Right lobe of liver (tissue), 6 donors: ENCODE measurements at places on chromosomes 4 and X. TPM values are rescaled to one million over a fixed set of nuclear protein-coding genes. Genes with fewer than 3 reads are reported as not detected.

DNA sequence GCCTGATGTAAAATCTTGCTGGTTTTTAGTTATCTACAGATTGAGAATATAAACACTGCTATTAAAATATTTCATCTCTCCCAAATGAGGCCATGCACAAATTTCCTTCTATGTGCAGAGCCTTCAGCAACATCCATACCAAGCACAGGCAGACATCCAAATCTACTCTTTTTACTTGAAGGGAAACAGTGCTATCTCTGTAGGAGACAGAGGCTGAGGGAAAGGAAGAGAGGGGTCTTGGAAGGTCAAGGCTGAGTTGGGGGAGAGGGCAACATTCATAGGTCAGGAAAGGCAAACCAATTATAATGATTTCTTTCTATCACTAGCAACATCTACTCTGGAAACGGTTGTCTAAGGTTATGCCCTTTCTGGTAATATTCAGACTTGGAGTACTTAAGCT lies 240.2 kb downstream of the CBR4 start:
- H3K36me3 ChIP-seq, result no peaks in the 10 kb centered on the region
- H3K4me1 ChIP-seq, result no peaks in the 10 kb centered on the region
- H3K4me3 ChIP-seq, result no peak overlapping the region
- no peak for DNase-seq
- no peak overlapping the region for H3K27ac ChIP-seq

- no peaks in the 10 kb centered on the region for H3K4me1 ChIP-seq
- no peak overlapping the region for H3K27ac ChIP-seq
- H3K27me3 ChIP-seq, result no peaks in the 10 kb centered on the region
- no peak overlapping the region for H3K4me3 ChIP-seq
- H3K36me3 ChIP-seq, result no peaks in the 10 kb centered on the region
These were observed 531.4 kb upstream of the TECRL start for GRCh38 chr4:64940698-64941097.

GRCh38 chr4:3730422-3731190 lies 35.6 kb upstream of the ADRA2C start:
- no peaks in the 10 kb centered on the region for H3K4me1 ChIP-seq
- DNase-seq, result no peak
- H3K27me3 ChIP-seq, result no peaks in the 10 kb centered on the region
- H3K27ac ChIP-seq, result no peak overlapping the region
- H3K36me3 ChIP-seq, result no peaks in the 10 kb centered on the region

DNA sequence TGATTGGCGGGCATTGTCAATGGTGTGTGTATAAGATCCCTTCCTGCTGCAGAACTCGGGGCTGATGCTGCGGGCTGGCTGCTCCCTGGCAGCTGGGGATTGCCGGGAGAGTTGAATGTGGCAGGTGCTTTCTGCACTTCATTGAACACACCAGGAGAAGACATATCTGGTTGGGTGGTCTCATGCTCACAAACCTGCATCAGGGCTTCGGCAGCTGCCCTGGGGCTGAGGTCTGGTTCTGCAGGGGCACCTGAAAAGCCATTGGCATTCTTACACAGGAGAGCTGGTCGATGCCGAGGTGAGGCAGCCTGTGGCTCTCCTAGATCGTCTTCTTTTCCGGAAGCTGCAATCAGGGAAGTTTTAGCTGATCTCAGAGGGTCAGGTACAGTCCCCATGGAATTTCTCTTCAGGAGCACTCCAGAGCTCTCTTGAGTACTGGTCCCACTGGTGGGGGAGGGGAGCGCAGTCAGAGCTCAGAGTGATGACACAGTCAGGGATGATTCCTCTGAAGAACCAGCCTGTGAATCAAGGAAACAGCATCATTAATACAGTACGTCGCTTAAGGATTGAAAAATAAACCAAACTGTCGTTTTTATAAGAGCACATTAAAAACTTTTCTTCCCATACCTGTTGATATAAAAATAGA lies 57.8 kb downstream of the GPRIN3 start:
- no peak for DNase-seq
- no peaks in the 10 kb centered on the region for H3K27me3 ChIP-seq
- H3K27ac ChIP-seq, result no peak overlapping the region
- H3K4me3 ChIP-seq, result no peak overlapping the region

GRCh38 chr4:6655924-6656323 lies 15.4 kb downstream of the MRFAP1 start:
- no peaks in the 10 kb centered on the region for H3K36me3 ChIP-seq
- H3K27ac ChIP-seq, result no peak overlapping the region
- H3K4me1 ChIP-seq, result no peaks in the 10 kb centered on the region
- no peak for DNase-seq
- H3K27me3 ChIP-seq, result no peaks in the 10 kb centered on the region
- H3K4me3 ChIP-seq, result no peak overlapping the region

DNA sequence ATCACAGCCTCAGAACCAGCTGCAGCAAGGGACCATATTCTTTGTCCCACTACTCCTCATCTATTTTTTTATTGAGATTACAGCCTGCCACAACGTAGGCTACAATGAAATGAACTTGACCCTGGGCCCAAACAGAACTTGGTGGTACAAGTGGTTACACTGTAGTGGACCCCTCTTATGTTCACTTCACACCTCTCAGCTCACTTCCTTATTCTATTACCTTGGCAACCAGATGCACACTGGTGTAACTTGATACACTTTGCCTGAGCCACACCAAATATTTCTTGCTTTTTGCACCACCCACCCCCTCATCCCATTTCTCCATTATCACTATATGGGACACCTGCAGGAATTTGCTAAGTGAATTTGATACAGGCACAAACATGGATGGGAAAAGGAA lies 105.8 kb downstream of the CXCL13 start:
- no peaks in the 10 kb centered on the region for H3K36me3 ChIP-seq
- no peaks in the 10 kb centered on the region for H3K4me1 ChIP-seq
- no peak overlapping the region for H3K4me3 ChIP-seq

- no peak for DNase-seq
- H3K4me3 ChIP-seq, result no peak overlapping the region
- no peaks in the 10 kb centered on the region for H3K4me1 ChIP-seq
- H3K27ac ChIP-seq, result no peak overlapping the region
These were observed 37.2 kb downstream of the TBC1D9 start for GRCh38 chr4:140719022-140719421.

DNA sequence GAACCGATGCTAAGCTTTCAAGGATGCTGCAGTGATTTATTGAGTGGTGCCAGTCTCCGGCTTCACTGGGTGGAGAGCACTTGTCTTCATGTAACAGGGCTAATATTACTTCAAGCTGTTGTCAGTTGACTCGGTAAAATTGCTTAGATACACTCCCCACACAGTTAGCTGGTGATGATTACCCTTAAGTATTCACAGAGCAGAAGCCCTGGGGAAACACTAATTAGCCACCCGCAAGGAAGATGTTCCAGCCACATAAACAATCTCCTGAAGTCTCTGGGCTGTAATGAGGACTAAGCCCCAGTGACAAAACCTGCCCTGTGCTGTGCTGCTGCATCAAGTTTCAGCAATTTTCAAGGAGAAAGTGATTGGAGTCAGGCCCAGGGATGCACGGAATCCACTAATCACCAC lies 37.3 kb upstream of the GK2 start:
- no peak overlapping the region for H3K27ac ChIP-seq
- H3K36me3 ChIP-seq, result no peaks in the 10 kb centered on the region
- no peaks in the 10 kb centered on the region for H3K27me3 ChIP-seq
- no peak overlapping the region for H3K4me3 ChIP-seq

DNA sequence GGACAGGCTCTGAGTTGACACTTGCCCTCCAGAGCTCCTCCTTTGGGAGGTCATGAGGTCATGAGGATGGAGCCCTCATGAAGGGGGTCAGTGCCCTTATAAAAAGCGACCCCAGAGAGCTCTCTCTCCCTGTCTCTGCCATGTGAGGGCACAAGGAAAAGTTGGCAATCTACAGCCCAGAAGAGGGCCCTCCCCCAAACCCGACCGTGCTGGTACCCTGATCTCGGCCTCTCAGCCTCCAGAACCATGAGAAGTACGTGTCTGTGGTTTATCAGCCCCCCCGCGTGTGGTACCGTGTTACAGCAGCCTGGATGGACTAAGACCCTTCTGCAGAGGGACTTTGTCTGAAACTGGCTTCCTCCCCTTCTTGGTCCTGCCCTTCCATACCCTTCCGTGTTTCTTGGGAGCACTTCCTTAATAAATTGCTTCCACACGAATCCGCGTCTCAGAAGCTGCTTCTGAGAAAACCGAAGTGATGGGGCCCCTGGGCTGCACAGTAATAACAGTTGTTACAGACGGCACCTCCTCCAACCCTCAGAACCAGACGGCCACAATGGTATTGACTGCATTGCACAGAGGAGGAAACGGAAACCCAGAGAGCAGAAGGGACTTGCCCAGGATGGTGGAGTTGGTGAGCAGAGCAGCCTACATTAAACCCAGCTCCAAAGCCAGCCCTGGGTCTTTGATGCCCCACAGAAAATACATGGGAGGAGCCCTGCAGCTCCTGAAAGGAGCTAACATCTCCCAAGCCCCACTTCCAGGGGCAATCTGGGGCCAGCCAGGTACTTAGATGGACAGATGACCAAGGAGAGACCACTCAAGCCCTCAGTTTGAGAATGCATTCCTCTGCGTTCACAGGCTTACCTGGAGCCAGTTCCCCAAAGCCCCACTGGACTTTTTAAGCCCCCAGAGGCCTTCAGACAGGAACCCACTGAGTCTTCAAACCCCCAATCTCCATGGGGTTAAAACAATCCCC lies 242.7 kb downstream of the BCOR start:
- no peaks in the 10 kb centered on the region for H3K27me3 ChIP-seq
- no peak for DNase-seq
- H3K4me1 ChIP-seq, result no peaks in the 10 kb centered on the region

GRCh38 chrX:82362990-82363389 lies 1145.1 kb upstream of the POU3F4 start:
- no peak overlapping the region for H3K27ac ChIP-seq
- DNase-seq, result no peak
- no peaks in the 10 kb centered on the region for H3K4me1 ChIP-seq

DNA sequence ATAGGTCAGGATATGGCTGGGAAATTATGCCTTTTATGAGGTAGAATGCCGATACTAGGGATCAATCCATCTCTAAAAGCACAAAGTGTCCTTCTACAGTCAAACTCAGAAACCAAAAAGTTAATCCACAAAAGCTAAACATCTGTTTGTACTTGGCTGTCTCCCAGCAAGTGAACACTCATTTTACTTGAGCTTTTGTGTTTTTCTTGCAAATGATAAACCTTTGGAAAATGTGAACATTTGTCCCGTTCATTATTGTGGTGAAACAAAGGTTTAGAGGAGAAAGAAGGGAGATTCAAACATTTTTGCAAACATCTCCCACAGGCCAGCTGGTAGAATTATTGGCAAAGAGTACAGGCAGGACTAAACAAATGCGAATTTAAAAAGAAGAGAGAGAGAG lies 300.6 kb upstream of the SPANXN1 start:
- no peak for DNase-seq
- no peaks in the 10 kb centered on the region for H3K27me3 ChIP-seq

- H3K27me3 ChIP-seq, result no peaks in the 10 kb centered on the region
- no peak for DNase-seq
- peaks cover 47% of the 10 kb centered on the region for H3K36me3 ChIP-seq
- no peak overlapping the region for H3K27ac ChIP-seq
These were observed 54.5 kb downstream of the CPLX1 start for GRCh38 chr4:771464-771863.

DNA sequence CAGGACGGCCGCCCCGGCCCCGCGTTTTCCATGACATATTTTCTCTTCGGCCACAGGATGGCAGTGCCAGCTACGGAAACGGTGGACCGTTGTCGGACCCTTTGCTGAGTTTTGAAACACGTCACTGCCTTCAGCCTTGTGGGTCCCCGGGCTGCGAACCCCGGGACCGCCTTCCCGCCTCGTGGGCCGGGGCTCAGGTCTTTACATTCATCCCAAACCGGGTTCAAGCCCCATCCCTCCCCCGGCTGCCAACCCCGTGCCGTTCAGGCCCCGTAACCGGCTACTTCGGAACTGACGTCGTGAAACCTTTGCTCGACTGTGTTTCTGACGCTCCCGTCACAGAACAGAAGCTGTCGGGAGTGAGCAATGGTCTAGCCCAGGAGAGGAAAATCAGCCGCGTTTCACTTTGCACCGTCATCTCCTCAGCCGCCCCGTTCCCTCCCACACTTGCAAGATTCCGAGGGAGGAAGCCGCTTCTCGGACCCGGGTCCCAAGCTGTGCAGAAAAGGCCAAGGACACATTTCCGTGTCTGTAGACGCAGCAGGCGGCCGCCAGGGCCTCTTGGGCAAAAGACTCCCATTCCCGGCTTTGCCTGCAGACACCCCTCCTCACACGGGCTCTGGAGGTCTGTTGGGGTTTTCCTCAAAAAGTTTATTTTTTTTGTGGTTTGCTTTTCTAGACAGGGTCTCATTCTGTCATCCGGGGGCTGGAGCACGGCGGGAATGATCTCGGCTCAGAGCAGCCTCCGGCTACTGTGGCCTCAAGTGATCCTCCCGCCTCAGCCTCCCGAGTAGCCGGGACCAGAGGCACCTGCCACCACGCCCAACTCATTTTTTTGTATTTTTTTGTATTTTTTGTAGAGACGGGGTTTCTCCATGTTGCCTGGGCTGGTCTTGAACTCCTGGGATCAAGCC lies 41.4 kb upstream of the PPP2R3B start:
- H3K4me3 ChIP-seq, result no peak overlapping the region
- H3K27ac ChIP-seq, result no peak overlapping the region
- no peak for DNase-seq

GRCh38 chr4:43732829-43733426 lies 715.7 kb downstream of the KCTD8 start:
- no peak overlapping the region for H3K4me3 ChIP-seq
- no peak overlapping the region for H3K27ac ChIP-seq
- no peak for DNase-seq
- no peaks in the 10 kb centered on the region for H3K4me1 ChIP-seq
- no peaks in the 10 kb centered on the region for H3K36me3 ChIP-seq

GRCh38 chr4:114251020-114251419 lies 271.6 kb upstream of the ARSJ start:
- H3K36me3 ChIP-seq, result no peaks in the 10 kb centered on the region
- H3K27ac ChIP-seq, result no peak overlapping the region
- H3K4me1 ChIP-seq, result no peaks in the 10 kb centered on the region
- H3K27me3 ChIP-seq, result no peaks in the 10 kb centered on the region
- no peak overlapping the region for H3K4me3 ChIP-seq
- no peak for DNase-seq

- H3K27ac ChIP-seq, result no peak overlapping the region
- no peaks in the 10 kb centered on the region for H3K4me1 ChIP-seq
- H3K4me3 ChIP-seq, result no peak overlapping the region
- H3K36me3 ChIP-seq, result no peaks in the 10 kb centered on the region
These were observed 23.5 kb downstream of the NDP start for GRCh38 chrX:43949669-43950068.

- no peak overlapping the region for H3K27ac ChIP-seq
- no peaks in the 10 kb centered on the region for H3K4me1 ChIP-seq
- H3K4me3 ChIP-seq, result no peak overlapping the region
- DNase-seq, result no peak
- no peaks in the 10 kb centered on the region for H3K27me3 ChIP-seq
- H3K36me3 ChIP-seq, result no peaks in the 10 kb centered on the region
These were observed 641.5 kb downstream of the FAT4 start for GRCh38 chr4:125956276-125956675.

ATP1B4 gene
- not detected for total RNA-seq

ARMCX2 gene
- 1.2 TPM for total RNA-seq

PDGFC gene
- total RNA-seq, result 9.4 TPM

PNCK gene
- 0.86 TPM for total RNA-seq

SMIM31 gene
- total RNA-seq, result not detected

ACE2 gene
- 0.92 TPM for total RNA-seq

EVC gene
- 6.5 TPM for total RNA-seq

RFC1 gene
- 23.3 TPM for total RNA-seq
